ENCODE measurements at places on chromosomes 16 and 17.

- DNase-seq: no peak
Observed at GRCh38 chr17:10238661-10239060, 40.3 kb upstream of the GAS7 start.

DNA sequence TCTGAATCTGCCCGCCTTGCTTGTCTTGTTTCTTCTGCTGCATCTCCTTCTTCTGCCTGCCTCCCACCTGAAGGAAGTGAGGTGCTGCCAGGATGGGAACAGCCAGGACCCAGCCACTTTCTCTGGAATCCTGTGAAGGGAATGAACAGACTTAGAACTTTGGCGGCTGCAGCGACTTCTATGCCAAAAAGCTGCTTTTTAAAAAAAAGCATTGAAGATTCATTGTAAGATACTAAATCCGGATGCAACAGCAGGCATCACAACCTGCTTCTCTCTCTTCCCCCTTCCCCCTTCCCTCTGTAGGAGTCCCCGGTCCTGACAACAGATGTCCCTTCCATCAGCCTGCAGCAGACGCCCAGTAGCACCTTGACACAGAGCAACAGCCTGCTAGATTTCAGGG is 176.3 kb downstream of the HS3ST4 start:
- DNase-seq: no peak

- DNase-seq: no peak
Observed at GRCh38 chr16:760545-761343, at the start of gene MSLN. Gene MSLN (plus strand): TSS chr16:760734. CDS start chr16:762681, 1,947 bp downstream.

GRCh38 chr16:50267651-50268050 is 1.3 kb downstream of the ADCY7 start:
- DNase-seq: peak; percentile 39

- no peak for DNase-seq
Observed at GRCh38 chr17:75572713-75573539, 14.7 kb upstream of the MYO15B start.

DNA sequence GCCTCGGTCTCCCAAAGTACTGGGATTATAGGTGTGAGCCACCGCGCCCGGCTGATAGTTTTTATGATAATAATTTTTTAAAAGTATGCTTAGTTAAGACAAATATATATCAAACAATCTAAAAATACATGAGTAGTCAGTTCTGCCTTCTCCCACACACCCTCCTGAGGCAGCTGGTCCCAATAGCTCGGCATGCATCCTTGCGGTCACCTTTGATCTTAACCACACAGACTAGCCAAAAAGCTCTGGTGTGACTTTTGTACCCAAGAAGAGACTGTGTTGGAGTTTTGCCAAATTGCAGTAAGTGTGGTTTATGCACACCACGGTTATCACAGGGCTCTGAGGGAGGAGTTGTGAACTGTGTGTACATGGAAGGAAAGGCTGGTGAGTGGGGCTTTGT is 25.6 kb downstream of the ATP6V0A1 start:
- peak; percentile 91 for DNase-seq

DNA sequence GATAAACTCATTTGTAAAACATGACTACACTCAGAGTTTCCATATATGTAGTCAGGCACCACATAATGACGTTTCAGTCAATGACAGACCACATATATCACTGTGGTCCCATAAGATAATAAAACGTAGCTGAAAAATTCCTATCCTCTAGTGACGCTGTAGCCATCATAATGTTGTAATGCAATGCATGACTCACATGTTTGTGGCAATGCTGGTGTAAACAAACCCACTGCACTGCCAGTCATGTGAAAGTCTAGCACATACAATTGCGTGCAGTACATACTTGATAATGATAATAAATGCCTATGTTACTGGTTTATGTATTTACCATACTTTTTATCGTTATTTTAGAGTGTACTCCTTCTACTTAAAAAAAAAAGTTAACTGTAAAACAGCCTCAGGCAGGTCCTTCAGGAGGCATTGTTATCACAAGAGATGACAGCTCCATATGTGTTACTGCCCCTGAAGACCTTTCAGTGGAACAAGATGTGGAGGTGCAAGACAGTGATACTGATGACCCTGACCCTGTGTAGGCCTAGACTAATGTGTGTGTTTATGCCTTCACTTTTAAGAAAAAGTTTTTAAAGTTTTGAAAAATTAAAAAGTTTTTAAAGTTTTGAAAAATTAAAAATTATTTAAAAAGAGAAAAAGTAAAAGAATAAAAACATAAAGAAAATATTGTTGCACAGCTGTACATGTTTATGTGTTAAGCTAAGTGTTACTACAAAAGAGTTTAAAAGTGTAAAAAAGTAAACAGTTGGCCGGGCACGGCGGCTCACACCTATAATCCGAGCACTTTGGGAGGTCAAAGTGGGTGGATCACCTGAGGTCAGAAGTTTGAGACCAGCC is 9.0 kb downstream of the STAT5B start:
- peak; percentile 53 for DNase-seq

DNA sequence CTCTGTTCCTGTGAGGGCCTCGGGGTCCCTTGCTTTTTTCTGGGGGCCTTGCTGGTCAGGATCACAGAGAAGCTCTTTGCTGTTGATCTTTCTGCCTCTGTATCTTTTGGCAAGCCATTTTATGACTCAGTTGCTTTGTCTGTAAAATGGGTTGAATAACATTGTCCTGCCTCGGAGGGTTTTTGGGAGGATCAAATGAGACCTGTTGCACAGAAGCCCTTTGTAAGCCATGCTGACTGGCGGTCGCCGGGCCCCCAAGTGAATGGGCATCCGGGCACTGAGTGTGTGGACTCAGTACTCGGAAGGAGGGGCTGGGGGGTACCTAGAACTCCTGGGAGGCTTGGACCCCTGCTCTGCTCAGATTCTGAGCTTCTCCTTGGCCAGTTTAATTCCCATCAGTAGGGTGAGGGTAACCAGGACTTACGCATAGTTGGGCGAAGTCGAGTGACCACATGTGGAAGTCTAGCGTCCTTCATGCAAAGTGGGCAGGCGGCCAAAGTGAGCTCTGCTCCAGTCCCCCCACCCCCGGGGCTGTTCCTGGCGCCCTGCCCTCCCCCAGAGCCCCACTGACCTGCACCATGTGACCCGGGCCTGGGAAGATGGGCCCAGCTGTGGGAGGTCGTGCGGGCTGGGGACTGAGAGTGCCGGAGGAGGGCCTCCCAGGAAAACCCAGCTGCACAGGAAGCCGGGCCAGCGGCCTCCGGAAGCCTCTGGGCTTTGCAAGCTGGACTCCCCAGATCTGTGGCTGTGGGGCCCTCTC is 284.0 kb downstream of the SEC14L1 start:
- DNase-seq: no peak

- DNase-seq: no peak
Observed at GRCh38 chr16:79653373-79653891, 52.9 kb upstream of the MAF start.

DNA sequence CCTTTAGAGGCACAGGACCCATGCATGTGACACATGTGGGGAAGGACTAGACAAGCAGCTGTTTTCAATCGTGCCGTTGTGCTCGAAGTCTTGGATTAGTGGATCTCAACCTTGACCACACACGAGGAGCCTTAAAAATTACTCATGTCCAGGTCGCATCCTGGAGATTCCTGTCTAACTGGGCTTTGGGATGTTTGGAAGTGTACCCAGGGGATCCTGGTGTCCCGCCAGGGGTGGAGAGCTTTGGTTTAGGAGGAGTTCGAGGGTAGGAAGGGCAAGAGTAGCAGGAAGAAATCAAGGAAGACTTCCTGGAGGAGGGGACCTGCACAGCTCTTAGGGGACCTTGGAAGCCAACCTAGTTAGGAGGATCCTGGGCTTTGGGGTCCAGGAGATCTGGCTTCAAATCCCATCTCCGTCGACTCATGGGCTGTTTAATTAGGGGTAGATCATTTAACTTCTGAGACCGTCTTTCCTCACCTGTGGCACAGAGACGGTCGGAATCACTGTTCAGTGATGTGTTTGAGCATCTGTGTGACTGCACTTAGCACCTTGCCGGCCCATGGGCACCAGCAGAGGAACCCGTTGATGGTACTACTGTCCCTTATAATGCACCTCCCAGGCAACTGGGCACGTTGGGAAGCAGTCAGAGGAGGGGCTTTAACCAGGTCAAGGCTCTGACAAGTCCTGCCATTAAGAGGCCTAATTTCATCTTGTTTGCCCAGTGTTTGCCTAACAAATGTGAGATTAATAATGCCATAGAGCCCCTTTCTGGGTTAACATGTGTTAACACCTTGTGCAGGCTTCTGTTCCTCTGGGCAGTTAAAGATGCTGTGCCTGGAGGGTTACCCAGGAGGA is 102.0 kb upstream of the PLCG2 start:
- no peak for DNase-seq

DNA sequence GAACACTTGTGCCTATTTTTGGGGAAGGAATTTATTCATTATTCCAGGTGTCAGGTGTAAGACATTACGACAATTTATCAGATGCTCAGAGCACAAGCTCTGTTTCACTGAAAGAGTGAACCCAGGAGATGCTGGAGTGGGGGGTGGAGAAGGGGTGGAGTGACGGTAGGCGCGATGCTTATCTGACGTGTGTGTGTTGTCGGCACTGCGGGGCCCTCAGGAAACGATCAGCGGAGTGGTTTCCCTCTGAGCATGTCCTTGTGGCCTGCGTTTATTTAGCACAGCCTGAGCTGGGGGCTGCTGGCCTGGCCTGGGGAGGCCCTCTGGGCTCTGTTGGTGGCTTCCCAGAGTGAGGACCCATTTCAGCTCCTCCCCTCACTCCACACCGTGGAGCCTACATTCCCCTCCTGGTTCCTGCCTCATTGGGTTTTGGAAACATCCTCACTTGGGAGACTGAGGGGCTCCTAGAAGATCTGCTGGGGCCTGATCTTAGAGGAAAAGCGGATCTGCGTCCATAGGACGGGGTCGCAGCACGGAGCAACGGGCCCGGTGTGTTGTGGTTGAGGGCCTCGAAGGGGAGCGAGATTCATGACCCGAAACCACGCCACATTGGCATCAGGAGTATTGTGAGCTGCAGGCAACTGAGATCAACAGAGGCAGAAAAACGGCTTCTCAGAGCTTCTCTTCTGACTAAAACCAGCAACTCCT is 19.0 kb upstream of the GNG13 start:
- DNase-seq: peak; percentile 52

- DNase-seq: no peak
Observed at GRCh38 chr17:78737332-78737731, 44.7 kb downstream of the CYTH1 start.

DNA sequence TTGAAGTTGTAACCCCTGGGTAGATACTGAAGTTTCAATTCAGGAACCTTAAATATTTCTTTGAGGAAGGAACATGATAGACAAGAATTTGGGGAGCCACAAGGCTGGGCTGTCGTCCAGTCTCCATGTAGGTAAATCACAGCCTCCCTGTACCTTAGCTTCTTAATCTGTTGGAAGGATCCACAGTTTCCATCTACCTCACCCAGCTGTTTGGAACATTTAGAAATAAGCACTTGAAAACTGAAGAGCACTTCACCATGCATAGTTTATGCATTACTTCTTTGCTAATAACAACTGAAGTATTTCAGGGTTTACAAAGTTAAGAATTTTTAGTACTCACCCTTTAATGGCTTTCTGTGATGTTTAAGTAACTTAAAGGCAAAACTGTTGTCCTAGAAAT is 17.2 kb downstream of the TXNDC11 start:
- DNase-seq: no peak

DNA sequence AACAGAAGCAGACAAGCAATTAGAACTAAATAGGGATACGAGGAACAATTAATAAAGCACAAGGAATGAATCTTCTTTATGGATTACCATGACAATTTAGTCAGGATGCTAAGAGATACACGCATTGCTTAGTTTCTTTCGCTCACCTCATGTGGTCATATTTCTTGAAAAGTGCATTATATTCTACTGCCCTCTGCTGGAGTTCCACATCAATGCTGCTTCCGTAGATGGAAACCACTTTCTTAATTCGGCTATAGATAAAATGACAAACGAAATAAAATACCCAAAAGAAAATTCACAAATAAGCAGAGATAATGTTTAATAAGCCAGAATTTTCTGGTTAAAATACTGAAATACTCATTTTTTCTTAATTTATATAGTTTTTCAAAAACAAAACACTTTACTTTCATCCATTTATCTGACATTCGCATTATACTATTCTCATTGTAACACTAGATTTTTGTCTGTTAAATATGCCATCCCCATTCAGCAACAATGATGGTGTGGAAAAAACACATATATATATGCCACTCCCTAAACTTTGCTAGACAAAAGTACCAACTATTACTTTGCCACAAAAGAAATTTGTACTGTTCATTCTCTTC is 22.0 kb upstream of the PHLPP2 start:
- peak; percentile 44 for DNase-seq

- DNase-seq: no peak
Observed at GRCh38 chr16:3223913-3224515, 10.9 kb downstream of the ZNF200 start.

DNA sequence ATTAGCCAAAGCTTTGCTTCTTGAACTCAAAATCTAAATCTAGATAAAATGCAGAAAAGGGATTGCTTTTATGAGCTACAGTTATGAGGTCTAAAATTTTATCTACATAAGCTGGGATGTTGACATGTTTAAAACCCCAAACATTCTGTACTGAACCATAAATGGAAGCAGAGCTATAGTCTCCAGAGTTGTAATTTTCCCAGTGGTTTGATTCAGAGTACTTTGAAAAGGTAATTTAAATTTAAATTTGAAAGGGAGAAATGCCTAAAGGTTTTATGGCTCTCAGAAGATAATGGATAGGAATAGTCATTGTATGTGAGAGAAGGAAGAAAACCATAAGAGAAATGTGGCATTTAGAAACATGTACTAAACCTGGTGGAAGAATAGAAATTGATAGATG is 163.2 kb downstream of the PPM1E start:
- no peak for DNase-seq

DNA sequence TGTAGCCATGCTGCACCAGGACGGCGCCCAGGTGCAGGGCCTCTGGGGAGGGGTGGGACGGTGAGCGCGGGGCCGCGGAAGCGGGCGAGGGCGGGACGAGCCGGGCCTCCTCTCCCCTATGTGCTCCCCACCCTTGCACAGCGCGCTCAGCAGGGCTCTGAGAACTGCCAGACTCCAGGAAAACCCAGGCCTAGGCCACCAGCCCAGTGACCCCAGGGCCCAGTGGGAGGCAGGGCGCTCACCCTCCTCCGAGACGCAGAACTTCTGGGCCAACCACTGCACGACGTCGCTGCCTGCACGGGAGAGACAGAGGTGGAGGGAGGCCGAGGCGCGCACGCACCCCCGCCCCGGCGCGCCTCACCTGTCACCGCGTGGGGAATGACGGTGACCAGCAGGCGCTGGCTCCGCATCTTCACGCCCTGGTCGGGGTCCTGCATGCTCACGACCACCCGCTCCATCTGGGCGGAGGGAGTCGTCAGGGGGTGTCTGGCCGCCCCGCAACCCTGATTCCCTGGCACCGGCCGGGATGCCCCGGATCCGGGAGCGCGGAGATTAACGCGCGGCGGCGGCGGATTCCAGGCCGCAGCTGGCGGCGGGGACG is 603 bp downstream of the RGS11 start:
- no peak for DNase-seq

Measured in activated CD4-positive, alpha-beta T cell treated with anti-CD3 and anti-CD28 coated beads, Interleukin-2, amount 10 ng/mL, durations not matched to agents 7 days and 5 days (primary cell).